ENCODE measurements at places on chromosomes 6 and 20.

GRCh38 chr6:75065523-75065922, 140.3 kb downstream of the COL12A1 start:
- DNase-seq, result no peak

- DNase-seq, result no peak
These were observed 90.1 kb downstream of the PSMG4 start for GRCh38 chr6:3348821-3349220.

GRCh38 chr6:159483259-159483658, 209.8 kb downstream of the SOD2 start:
- DNase-seq, result no peak

DNA sequence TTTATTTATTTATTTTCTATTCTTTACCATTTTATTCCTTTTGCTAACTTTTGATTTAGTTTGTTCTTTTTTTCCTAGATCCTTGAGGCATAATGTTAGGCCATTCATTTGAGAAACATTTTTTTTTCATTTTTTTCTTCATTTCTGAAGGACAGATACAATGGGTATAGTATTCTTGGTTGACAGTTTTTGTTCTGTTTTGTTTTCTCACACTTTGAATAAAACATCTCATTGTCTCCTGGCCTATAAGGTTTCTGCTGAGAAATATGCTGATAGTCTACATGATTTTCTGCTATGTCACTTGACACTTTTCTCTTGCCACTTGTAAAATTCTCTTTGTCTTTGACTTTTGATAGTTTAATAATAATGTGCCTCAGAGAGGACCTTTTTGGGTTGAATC, 294.6 kb upstream of the EPHA7 start:
- no peak for DNase-seq

GRCh38 chr6:40440053-40440452, 147.1 kb downstream of the LRFN2 start:
- no peak for DNase-seq

- DNase-seq, result no peak
These were observed 41.2 kb downstream of the CD40 start for GRCh38 chr20:46159101-46159897.

DNA sequence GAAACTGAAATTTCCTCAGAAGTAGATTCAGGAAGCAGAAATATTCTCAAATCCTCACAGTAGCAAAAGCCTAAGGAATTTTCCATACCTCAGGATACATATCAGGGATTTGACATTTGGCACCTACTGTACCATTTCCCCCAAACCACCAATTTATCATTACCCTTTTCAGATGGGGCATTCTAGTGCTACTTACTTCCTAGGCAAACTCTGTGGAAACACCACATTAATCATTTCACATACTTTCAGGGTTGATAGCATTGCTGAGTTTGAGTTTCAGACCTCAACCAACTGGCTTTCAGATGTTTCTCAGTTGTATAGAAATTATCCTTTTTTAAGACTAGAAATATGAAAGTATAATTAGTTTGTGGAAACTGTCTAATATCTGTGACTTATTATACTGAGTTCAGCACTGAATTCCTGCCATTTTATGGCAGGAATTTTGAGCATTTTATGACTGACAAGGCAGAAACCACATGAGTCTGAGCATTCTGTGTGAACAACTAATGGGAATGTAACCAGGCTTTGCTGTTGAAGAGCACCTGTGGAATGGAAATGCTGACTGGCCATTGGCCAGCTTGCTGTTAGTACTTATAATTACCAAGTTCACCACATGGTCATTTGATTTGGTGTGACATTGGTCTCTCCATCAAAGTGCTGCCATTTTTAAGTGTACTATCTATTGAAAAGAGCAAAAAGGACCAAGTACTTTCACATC, 35.1 kb upstream of the IRAK1BP1 start:
- no peak for DNase-seq

GRCh38 chr20:6866741-6867140, 99.3 kb downstream of the BMP2 start:
- no peak for DNase-seq

DNA sequence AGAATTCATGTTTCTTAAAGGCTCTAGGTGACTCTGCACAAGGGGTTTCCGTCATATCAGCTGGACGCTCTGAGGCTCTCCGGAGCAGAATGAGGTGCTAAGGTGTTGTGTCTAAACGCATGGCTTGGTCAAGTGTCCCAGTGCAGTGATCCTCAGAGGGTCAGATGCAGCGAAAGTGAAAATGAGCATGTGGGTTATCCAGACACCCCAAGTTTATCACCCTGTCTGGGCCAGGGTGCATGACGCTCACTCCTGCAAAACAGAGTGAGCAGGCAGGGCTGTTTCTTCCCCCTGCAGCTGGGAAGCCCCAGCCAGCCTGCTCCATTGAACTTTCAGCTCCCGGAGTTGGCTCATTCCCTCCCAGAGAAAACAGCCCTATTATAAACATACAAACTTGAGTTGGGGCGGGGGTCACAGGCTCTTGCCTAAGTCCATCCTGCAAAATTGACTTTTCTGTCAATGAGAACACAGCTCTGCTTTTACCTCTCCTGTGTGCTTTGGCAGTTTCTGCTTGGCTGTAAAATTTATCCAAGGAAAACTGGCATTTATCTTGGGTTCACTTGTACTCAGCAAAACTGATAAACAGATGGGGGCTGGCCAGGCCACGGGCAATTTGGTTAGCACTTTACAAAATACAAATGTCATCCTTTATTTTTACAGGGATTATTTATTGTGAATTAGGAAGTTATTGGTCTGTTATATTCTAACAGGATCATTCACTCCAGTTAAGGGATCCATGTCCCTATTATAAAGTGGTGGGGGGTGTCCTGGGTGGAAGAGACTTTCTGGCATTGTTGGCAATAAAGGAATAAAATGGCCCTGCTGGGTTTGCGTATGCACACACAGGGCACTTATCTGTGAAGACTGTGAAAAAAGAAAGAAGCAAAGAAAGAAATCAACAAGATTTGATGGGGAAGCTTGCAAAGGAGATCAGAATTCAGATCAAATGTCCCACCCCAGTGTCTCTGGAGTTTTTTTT, 154.9 kb downstream of the FOXA2 start:
- DNase-seq, result no peak

DNA sequence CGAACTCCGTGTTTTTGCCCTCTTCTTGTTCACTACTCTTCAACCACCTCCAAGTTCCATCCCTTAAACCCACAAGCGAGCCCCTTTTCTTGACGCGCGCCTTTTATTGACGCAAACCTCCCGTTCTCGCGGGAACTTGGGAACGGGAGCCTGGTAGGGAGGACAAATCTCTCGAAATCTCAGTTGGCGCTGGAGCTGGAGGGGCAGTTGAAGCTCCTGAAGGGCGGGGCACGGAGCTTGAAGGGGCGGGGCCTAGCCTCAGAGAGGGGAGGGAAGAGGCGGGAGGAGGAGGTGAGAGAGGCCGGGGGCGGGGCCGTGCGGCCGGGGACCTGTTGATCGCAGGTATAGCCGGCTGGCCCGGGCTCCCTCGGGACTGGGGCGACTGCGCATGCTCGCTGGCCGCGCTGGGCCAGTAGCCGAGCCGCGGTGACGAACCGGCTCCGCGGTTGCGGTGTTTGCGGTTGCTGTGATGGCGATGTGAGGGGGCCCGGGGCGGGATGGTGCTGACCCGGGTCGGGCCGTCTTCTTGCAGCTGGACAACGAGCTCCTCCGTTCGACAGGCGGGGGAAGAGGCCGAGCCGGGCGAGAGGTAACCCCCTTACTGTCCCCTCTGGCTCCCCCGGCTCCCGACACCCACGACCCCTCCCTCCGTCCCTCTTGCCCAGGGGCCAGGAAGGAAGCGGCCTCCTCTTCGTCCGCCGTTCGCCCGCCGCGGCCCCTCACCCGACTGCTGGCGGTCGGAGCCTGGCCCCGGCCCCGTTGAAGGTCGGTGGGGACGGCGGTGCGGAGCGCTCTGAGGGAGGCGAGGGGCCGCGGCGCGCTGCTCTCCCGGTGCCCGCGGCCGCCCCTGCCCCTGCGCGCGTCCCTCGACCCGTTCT, at the start of gene FAM135A:
TSS of gene FAM135A (plus strand) at position 395 of the 878 bp plus-strand sequence. CDS start 14,835 bp downstream, outside the sequence.
- DNase-seq, result peak; percentile 98

GRCh38 chr6:165769884-165770283, 106.8 kb upstream of the PDE10A start:
- no peak for DNase-seq

- no peak for DNase-seq
These were observed 8.8 kb downstream of the SLC17A2 start for GRCh38 chr6:25921525-25922203.

- DNase-seq, result no peak
These were observed 586 bp upstream of the LST1 start for GRCh38 chr6:31585491-31585890.

- DNase-seq, result no peak
These were observed 471.3 kb upstream of the NRSN1 start for GRCh38 chr6:23654745-23655144.

DNA sequence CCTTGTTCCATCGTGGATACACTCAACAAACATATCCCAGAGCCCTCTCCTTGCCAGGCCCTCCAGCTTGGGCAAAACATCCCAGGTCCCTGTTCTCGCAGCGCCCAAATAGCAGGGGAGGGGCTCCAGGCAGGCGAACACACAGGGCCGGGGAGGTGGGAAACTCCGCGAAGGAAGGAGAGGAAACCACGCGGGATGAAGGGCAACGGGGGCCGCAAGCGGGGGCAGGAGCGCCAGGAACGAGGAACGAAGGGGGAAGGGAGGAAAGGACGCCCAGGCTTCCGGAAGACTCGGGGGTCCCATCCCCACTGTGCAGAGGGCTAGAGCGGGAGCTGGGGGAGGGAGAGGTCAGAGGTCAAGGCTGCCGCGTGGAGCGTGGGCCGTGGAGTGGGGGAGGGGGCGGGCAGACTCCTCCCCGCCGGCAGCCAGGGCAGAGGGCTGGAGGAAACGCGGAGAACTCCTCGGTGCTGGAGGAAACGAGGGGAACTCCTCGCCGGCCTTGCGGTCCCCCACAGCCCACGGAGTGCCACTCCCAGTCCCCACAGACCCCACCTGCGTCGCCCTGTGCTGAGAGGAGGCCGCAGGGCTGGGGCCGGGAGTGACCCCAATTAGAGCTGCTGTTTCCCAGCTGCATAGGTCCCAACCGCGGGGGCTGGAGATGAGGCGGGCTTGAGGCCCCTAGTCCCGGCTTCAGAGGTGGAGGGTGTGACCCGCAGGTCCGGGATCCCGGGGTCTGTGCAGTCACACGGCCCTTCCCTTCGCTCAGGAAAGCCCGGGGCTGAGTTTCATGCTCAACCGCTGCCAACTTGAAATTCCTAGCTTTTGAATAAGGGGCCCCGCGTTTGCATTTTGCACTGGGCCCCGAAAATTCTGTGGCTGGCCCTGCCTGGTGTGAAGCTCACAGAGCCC, 1.2 kb upstream of the RBM38 start:
- DNase-seq, result no peak

GRCh38 chr6:163986313-163986712, 571.8 kb downstream of the QKI start:
- no peak for DNase-seq

DNA sequence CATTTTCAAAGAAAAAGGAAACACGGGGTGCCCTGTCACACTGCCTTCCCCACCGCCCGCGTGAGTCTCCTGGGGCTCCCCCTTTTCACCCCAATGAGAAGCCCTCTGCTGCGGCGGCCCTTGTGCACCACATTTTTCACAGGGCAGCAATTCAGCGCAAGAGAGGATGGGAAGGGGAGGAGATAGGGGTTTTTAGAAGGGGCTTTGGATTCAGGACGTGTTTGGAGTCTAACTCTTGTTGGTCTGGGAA, 726 bp upstream of the ARFGEF3 start:
- no peak for DNase-seq

DNA sequence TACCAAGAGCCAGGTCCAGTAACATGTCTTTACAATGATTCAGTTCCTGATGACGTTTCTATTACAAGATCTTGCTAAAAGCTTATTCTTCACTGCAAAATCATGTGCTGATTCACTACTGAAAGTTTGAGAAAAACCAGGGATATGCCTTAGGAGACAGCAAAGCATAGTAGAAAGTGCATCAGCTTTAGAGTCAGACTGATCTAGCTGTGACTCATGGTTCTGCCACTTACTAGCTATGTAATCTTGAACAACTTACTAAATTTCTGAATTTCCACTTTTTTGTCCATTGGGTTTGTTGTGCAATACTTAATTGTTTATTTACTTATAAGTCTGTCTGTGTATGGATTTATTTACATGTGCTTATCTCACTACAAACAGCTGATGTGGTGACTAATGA, 198.5 kb upstream of the RSPO3 start:
- DNase-seq, result no peak

- DNase-seq, result no peak
These were observed 162.6 kb downstream of the FAM83B start for GRCh38 chr6:55009131-55009530.

- DNase-seq, result peak; percentile 58
These were observed 18.8 kb downstream of the MRAP2 start for GRCh38 chr6:84052204-84052882.

DNA sequence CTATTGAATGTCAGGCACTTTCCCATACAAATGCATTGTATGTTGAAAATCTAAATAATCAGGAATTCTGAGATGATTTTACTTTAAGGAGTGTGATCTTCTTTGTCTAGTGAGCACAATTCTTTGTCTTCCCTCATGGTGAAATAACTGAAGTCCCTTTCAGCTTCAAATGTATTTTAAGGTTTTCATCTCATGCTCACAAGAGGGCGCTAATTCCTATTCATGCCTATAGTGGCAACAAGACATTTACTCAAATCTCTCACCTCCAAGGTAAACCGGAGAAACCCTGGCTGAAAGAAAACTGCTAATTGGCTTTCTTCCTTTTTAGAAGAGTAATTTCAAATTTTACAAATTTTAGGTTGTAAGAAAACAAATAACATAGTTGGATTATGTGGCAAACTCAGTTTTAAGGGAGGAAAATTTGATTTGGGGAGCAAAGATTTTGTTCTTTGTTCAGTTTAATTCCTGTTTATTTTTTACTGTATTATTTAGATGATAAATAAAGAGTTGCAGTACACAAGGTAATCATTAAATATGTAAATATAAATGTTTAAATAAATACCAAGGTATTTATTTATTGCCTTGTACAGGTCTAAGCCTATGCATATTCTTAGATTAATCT, 69.1 kb downstream of the SLC35F1 start:
- DNase-seq, result peak; percentile 41

GRCh38 chr6:165049362-165049761, 260.0 kb downstream of the C6orf118 start:
- DNase-seq, result peak; percentile 39

Data from D341Med (cell line).